Ovary (tissue), 10 donors: ENCODE measurements at places on chromosomes 11 and 22.

GRCh38 chr11:20541503-20541902, 57.9 kb upstream of the SLC6A5 start:
- no peak for DNase-seq

DNA sequence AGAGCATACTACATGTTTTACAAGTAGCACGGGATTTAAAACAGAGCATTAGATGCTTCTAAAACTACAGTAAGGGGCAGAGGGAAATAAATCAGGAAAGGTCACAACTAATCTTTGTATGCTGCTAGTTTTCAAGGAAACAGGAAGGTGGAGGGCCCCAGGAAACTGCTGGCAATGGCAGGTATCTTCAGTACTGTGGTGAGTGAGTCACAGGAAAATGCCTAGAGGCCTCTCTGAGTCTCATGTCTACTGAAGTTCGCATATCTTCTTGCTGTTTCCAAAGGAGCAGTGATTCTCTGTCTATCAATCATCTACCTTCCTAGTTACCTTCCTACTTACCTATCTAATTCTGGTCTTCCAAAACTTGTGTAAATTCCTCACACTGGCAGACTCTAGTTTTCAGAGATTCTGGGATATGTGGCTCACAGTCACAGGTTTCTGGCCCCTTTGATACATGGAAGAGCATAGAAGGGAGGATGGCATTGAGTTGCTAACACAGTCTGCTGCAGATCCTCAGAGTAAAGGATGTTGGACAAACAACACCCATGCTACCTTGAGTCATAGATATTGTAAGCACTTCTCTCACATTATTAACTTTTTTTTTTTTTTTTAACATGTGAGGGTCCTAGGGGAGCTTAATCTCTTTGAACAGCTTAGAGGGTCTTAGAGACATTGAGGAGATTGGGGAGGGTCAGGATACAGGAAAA, 58.8 kb upstream of the SYN3 start:
- no peak for DNase-seq

GRCh38 chr11:2930704-2931419, 1.6 kb upstream of the PHLDA2 start:
- DNase-seq: peak; percentile 59

DNA sequence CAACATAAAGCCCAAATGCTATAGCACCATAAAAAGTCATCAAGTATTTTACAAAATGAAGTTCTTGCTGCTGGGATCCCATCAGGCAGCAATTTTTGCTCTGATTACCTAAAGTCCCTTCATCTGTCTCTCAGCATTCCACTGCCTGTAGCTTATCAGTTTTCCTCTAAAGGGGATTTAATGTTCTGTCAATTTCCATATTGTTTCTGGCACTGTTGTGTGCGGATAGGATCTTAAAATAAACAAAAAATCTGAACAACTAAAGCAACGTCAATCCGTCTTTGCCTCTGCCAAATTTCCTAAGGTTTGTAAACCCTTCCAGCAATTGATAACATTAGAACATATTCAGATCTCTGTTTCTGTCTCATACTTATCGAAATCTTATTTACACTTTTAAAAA, 1126.3 kb upstream of the RAG2 start:
- DNase-seq: no peak

DNA sequence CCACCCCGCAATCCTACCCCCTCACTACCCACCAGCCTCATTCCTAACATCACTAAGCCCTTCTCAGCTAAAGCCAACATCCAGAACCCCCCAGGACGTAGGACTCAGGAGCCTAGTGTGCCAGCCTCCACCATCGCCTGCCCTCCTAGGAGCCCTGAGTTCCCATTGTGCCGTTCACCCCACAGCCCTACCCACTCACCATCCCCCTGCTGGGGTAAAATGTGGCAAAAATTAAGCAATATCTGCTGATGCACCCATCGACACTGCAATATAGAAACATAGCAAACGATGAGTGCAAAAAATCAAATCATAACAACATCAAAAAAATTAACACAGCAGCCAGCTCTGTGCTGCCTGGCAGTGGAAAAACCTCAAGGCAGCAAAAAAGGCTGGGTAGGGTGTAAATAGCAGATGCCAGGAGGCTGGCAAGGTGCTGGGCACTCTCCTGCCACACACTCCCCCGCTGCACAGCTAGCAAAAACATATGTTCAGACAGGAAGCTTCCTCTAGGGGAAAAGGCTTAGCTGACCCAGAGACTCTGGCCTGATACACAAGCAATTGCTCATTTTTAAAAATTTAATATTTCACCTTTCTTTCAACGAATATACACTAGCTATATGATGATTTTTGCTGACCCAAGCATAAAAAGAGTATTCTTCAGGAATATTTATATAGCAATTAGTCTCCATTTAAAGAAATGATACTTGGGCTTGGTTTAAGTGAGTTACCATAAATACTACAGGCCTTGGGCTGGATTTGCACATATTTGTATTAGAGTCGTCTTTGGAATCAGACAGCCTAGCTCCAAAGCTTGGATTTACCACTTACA, 33.8 kb downstream of the PRDM10 start:
- DNase-seq: no peak

DNA sequence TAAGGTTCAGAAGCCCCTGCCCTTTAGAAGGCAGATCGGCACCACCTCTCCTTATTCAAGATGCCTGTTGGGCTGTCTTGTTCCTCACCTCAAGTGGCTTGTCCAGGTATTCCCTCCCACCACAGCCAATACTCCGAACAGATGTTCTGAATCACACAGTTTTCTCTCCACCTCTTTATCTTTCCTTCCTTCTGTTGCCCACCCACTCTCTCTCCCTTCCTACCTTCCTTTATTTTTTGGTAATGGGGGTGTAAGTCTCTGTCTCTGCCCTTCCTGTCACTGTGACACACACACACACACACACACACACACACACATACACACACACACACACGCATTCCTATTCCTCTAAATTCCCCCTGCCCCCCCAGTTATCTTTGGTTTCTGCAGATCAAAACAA, 8.4 kb downstream of the BEST1 start:
- DNase-seq: no peak

- DNase-seq: no peak
Observed at GRCh38 chr11:125389339-125390166, 106.5 kb downstream of the FEZ1 start.

DNA sequence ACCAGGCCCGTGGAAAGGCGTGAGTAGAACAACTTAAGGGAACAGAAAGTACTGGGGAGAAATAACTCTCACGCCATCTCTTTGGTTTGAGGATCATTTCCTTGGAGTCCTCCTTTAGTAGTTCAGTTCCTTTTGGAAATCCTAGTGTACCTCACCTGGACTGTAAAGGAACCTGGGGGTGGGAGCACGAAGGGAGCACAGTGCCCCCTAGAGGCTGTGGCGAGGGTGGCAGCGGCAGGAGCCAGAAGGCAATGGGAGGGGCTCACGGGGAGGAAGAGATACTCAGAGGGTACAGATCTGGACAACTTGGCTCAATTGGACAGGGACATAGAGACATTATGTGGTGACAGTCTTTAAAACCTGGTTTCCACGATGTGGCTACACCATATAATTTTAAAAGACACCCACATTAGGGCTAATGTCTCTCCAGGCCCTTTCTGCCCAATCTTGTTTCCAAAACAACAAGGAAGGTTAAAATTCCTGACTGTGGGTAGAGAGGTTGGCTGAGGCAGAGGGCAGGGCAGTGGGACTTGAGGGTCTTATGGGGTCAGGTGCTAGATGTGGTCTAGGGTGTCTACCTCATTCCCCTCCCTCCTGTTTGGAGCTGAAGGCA, 87.0 kb downstream of the CSNK2A3 start:
- no peak for DNase-seq

GRCh38 chr11:47986219-47986618, 5.9 kb downstream of the PTPRJ start:
- no peak for DNase-seq

GRCh38 chr11:74744277-74744676, 4.4 kb upstream of the RNF169 start:
- no peak for DNase-seq

DNA sequence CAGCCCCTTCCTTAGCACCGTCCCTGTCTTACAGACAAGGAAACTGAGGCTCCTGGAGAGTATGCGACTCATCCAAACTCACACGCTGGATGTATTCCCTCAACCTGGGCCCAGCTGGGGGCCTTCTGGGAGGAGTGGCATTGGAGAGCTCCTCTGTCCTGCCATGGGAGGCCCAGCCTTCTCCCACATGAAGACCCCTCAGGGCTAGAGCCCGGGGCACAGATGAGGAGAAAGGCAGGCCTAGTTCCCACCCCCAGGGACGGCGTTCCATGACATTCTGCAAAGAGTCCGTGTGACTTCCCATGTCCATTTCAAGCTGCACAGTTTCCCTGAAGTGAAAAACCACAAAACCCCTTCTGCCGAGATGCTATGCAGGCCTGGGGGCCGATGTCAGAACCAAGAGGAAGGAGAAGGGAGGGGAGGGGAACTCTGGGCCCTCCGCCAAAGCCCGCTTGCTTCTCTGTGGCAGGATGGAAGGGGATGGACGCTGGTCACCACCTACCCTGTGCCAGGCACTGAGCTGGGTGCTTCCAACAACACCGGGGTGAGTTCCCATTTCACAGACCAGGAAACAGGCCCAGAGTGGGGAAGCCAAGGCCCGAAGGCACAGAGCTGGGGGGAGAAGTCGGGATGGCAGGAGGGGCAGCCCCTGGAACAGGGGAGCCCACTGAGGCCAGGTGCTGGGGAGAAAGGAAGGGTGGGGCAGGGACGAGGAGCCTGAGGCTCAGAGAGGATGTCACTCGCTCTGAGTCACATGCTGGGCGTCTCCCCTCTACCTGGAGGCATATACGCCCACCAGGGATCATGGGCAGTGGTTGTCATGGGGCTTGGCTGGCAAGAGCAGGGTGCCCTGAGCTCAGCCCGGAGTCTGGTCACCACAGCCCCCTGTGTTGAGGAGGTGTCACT, 15.7 kb downstream of the RAC2 start:
- DNase-seq: peak; percentile 4

DNA sequence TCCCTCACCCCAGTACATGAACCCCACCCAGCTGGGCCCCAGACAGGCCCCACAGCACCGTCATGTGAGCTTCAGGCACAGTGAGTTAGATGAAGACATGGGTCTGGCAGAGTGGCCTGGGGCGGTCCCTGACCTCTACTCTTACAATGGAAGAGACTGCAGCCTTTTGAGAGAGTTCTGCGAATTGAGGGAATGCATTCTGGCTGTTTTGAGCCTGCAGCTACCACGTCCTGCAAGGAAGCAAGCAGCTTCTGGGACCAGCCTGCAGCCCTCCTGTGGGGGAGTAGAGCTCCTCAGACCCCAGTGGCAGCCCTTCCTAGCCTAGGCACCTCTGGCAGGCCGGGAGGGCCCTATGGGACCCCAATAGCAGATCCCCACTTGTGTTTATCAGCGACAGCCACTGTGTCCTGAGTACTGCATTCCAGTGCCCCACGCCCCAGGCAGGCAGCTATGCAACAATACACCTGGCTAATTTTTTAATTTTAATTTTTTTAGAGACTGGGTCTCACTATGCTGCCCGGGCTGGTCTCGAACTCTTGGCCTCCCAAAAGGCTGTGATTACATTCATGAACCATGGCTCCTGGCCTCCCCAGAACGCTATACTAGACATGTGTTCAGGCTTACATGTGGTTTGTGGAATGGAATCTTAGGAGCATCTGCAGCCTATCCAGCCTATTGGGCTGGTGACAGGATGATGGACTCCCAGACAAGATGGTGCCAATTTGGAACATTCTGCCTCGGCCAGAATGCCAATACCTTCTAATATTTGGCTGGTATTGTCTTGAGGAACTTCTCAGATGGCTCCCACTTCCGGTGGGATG, 717 bp upstream of the SLC7A4 start:
- no peak for DNase-seq

- peak; percentile 97 for DNase-seq
Observed at GRCh38 chr11:121466063-121466794, 13.5 kb upstream of the SORL1-AS1 start.

DNA sequence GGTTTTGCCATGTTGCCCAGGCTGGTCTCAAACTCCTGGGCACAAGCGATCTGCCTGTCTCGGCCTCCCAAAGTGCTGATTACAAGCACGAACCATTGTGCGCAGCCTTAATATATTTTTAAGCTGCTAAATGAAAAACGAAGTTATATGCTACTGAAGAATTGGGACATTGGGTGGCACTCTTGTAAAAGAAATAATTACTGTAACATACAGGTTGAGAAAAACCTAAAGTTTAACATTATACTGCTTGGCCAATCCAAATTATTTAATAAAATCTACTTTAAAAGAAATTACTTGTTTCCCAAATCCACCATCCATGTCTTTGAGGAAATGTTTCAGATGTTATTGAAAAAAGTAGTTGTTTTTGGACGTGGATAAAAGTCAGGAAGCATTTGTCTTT, 37.9 kb upstream of the ARHGAP32 start:
- DNase-seq: no peak

GRCh38 chr11:47234669-47235100, 13.9 kb downstream of the ACP2 start:
- DNase-seq: peak; percentile 68

- no peak for DNase-seq
Observed at GRCh38 chr22:30556388-30556787, 9.8 kb upstream of the SEC14L6 start.

GRCh38 chr11:106331176-106331575, 253.7 kb downstream of the AASDHPPT start:
- DNase-seq: no peak

DNA sequence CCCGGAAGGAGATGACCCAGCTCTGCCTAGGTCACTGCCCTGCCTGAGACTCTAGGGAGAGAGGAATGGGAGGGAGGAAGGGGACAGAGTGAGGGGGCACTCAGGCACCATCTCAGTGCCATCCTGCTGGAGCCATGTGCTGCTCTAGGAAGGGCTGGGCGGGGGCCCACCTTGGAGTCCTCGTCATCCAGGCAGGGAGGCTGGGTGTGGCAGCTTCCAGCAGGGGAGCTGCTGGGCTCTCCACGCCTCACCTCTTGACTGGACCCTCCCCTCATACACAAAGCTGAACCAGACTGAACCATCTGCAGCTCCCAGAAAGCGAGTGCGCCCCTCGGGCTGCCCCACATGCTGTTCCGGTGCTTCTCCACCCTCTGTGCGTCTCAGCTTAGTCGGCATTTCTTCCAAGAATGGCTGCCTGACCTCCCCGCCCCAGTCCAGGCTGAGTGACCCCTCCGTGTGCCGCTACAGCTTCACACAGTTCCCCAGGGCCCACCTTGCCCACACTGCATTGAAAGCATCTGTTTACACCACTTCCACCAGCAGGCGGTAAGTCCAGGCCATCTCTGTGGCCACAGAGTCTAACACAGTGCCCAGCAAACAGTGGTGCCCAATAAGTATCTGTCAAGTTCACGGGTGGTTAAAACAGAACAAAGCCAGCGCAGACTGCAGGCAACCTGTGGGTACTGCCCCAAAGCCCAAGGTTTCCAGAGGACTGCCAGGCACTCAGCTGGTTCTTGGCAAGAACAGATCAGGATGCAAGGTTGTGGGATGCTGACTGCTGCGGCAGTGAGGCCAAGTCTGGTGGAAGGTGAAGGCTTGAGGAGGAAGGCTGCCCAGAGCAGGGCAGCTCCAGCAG, 9.4 kb upstream of the TRIM29 start:
- DNase-seq: no peak

DNA sequence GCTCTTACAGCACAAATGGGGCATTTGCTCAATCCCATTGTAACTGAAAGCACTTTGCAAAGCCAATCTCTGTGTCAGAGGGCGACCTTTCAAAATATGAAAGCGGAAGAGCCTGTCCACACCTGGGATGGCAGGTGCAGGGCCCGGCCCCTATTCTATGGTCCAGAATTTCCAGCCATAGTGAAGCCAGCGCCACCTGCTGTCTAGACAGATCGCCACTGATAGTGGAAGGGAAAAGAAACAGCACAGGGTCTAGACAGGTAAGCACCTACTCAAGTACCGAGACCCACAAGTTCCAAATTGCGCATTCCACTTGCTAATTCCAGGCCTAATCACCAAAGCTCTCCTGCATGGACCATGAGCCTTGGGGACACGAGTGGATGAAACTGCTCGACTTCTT, 141.4 kb downstream of the NTM start:
- no peak for DNase-seq
